ENCODE measurements at places on chromosomes 1 and 21.

- no peaks in the 10 kb centered on the region for H3K4me1 ChIP-seq
- no peak overlapping the region for H3K4me3 ChIP-seq
- H3K27ac ChIP-seq, result no peak overlapping the region
- no peak for DNase-seq
- H3K36me3 ChIP-seq, result no peaks in the 10 kb centered on the region
- H3K27me3 ChIP-seq, result no peaks in the 10 kb centered on the region
Observed at GRCh38 chr1:170150016-170150415, 4.3 kb downstream of the NTMT2 start.

DNA sequence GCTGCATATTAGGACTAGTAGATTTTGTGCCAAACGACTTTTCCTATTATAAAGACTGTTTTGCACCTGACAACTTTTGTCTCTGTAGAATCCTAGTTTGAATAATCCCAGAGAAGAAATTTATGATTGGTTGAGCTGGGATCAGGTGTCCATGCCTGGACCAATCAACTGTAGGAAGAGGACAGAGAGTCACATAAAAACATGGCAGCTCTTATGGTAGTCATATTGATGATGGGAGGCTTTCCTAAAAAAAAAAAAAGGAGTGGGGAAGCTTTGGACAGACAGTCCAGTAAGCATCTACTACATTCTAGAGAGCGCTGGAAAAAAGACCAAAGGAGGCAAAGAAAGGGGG, 30.7 kb upstream of the IGSF3 start:
- H3K27me3 ChIP-seq, result no peaks in the 10 kb centered on the region
- no peak overlapping the region for H3K27ac ChIP-seq
- peaks cover 9% of the 10 kb centered on the region for H3K4me1 ChIP-seq
- H3K4me3 ChIP-seq, result no peak overlapping the region
- H3K36me3 ChIP-seq, result no peaks in the 10 kb centered on the region
- no peak for DNase-seq

DNA sequence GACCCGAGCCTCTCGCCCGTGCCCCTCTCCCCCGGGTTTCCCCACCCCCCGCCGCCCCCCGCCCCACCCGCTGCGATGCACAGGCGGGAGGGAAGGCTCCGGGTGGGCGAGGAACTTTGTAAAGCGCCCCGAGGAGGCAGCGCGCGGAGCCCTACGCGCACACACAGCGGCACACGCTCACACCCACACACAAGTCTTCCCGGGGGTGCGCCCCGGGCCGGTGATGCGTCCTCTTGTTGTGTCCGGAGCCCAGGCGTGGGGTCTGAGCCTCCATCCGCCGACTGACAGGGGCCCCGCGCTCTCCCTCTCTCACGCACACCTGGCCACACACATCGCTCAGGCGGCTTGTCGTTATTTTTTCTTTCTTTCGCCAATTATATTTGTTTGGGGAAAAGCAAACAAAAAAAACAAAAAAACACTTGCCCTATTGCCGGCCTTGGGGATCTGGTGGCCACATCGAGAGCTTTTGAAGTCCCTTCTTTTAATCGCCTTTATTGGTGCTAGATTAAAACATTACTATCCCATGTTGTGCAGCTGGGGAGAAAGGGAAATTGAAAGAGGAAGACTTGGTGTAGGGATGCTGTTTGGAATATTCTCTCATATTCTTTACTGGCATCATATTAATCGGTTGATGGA, 770 bp downstream of the NTNG1 start:
- peak overlapping the region; percentile 55 for H3K4me3 ChIP-seq
- no peak for DNase-seq
- H3K27ac ChIP-seq, result no peak overlapping the region

DNA sequence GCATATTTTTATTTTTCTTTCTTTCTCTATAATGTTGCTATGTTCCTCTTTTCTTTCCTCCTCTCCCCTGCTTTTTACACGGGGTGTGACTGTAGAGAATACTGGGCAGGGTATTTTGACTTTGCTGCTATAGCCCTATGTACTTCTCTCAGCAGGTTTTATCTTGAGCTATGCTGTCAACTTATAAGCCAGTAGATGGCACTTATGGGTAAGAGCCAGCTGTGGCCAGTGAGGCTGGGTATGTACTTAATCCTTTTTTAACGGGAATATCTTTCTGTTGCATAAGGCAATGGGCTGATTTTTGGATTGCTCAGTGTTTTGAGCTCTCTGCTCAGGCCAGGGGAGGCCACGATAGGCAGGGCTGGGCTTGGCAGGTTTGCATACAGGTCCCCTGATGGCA, 99.0 kb downstream of the KCNK2 start:
- no peaks in the 10 kb centered on the region for H3K36me3 ChIP-seq
- DNase-seq, result no peak
- no peak overlapping the region for H3K4me3 ChIP-seq
- no peaks in the 10 kb centered on the region for H3K27me3 ChIP-seq
